ENCODE measurements at places on chromosomes 4 and X.
A peak's percentile ranks its signal among the peaks of the same experiment; 100 is the strongest.

GRCh38 chrX:6989858-6990257 is 157.7 kb upstream of the STS start:
- no peak for DNase-seq

DNA sequence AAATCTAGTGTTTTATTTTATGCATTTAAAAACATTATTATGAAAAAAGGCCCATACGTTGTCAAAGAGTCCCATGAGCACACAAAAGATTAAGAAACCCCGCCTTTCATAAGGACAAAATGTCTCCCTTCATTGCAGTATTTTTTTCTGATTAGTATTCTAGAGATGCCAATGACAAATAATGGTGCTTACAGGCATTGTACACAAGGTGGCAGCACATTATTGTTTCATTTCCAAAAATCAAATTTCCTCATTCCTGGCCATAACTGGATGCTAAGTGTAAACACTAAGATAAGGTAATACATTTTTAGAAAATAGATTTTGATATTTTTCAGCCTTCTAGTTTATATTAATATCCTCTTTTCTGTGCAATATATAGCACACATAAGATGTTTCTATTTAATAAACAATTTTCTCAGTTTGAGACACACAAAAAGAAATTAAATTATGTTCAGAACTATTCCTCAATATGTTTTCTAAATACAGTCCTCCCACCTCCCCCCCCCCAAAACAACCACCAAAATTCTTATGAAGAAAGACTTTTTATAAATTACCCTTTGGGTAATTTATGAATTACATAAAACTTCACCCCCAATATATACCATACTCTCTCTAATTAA is 47.7 kb downstream of the TIGD2 start:
- peak; percentile 45 for DNase-seq

DNA sequence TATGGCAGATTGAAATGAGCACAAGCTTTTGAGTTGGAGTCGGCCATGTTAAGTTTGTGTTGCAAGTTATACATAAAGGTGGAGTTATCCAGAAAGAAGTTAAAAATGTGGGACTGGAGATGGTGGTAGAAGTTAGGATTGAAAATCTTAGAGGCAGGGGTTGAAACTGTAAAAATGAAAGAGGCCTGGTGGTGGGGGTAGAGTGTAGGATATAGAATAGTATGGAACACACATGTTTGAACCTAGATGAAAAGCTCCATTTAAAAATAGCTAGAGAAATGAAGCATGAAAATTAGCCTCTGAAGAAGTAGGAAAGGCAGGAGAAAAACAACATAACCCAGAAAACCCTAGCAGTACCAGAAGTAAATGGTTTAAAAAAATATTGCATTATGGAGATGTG is 131.8 kb upstream of the ENPEP start:
- no peak for DNase-seq

- no peak for DNase-seq
These were observed 2.3 kb downstream of the GBA3 start for GRCh38 chr4:22695029-22695428.

GRCh38 chr4:51894059-51894645 is 51.2 kb downstream of the DCUN1D4 start:
- DNase-seq, result no peak

GRCh38 chrX:113019958-113020357 is 179.3 kb upstream of the AMOT start:
- DNase-seq, result no peak

DNA sequence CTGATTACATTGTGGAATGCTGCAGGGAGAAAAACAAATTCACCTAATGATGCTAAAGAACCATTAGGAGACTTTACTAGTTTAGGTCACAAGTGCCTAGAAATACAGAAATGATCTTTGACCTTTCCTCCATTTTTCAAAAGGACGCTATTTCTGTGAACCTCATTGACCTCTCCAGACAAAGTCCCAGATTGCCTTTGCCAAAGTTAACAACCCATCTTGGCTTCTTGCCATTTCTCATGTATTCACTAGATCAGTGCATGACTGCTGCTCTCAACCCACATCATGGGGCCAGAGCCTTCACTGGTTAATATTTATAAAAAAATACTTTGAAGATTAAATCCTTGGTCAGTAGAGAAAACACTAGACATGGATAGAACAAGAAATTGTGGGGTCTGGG is 19.9 kb upstream of the AR start:
- no peak for DNase-seq

DNA sequence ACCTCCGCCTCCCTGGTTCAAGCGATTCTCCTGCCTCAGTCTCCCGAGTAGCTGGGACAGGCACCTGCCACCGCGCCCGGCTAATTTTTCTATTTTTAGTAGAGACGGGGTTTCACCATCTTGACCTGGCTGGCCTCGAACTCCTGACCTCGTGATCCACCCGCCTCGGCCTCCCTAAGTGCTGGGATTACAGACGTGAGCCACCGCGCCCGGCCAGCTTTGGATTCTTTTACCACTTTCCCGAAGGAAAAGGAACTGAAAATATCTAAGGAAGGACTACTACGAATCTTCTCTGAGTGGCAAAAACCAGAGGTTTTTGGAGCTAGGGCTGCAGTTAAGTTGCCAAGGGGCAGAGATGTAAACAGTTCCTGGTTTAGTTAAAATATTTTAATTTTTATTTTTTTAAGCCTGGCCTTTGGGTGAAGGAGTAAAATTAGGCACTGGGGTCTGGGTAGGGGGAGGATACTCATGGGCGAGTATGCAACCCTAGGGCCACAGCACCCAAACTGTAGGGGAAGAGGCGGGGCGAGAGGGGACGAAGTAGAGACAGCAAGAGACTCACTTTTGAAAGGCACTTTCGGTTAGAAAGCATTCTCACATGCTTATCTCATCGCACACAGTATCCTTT is 525 bp upstream of the CISD2 start:
- DNase-seq, result no peak

GRCh38 chr4:138052806-138053632 is 189.1 kb downstream of the SLC7A11 start:
- DNase-seq, result no peak

GRCh38 chr4:146095860-146096259 is 79.7 kb upstream of the LSM6 start:
- no peak for DNase-seq

GRCh38 chrX:150258463-150259430 is 104.4 kb upstream of the MAMLD1 start:
- no peak for DNase-seq

DNA sequence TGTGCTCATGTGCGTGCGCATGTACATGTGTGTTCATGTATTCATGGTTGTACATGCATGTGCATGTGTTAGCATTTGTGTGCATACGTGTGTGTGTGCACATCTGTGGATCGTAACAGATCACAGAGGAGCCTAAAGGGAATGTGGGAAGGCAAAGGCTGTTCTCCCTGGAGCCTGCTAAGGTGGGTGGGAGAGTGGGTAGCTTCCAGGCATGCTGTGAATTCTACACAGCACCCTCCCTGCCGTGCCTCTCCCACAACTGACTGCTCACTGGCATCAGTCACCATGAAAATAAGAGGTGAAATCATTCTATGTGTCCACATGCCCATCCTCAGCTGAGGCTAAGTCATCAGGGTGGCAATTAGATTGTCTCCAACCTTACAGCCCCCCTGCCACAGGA is 600.9 kb downstream of the MID1IP1 start:
- no peak for DNase-seq

DNA sequence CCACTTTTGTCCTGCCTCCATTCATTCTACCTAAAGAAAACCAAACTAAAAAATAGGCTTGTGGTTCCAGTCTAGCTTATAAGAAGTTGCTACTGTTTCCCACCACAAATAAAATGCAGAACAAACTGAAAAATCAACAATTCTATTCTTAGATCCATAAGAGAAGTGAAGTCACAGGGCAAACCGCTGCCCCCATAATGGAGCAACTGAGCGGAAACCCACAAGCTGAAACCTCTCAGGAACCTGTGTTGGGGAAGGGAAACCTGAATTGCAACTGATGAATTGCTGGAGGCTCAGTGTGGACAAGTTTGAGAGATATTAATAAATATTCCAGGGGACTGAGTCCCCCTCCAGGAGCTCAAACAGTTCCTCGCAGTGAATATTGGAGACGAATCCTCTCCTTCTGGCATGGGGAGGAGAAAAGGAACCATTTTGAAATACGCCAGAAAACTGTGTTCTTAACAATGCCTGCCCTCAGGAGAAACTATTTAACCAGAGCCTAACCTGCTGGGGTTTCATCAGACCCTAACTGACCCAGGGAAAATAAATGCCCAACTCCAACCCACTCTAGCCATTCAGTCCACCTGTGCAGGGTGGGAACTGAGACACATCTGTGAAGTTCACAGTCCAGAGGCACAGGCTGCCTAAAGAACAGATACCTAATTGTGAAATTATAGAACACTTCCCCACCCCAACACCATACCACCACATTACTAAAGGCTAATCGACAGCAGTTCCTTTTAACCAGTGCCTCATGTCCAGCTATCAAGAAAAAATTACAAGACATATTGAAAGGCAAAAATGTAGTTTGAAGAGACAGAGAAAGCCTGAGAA is 22.8 kb upstream of the SH3RF1 start:
- DNase-seq, result no peak

GRCh38 chr4:159552979-159553768 is 450.3 kb downstream of the RAPGEF2 start:
- DNase-seq, result no peak

DNA sequence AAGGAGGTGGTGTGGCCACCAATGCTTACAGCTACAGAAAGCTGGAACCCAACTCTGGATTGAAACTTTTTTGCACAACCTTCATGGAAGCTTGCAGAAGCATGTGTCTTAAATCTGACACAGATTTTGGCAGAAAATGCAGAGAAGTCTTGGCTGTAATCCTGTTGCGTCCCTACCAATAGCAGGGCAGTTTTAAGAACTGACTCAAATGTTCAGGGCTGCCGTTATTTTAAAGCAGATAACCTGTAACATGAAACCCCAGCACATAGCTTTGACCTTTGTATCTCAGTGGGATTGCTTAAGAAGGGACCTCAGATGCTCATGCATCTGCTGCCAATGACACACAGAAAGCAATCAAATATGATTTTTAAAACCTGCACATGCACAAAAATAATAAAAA is at the start of gene VEGFD:
VEGFD (minus strand) TSS at position 110 of the 400 bp plus-strand sequence. CDS start 467 bp downstream, outside the sequence.
- no peak for DNase-seq

DNA sequence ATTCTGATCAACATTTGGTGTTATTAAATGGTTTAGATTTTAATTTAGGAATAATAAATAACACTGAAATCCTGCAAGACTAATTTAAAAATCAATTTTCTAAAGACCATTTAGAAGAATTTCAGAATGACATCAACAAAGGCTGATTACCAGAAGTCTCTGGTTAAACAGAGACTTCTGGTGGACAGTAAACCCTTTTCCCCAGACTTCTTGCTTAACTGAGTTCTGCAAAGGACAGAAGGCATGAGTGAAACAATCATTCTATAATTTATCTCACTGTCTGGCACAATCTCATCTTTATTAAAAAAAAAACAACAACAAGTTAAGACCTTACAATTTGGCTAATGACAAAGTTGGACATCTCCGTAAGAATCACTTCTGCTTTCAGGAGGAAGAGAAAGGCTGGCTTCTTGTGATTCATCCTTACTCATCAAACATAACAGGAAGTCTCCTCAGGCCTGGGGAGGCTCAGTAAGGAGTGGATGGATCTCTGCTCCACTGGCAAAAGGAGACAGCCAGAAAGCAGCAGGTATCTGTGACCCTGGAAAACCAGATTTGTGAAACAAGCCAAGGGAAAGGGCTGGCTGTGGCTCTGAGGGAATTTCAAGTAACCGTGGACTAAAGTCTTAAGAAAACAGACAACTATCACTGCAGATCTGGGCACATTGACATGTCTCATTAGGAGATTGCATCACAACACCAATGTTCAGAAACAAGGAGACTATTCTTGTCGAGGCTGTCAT is 908 bp upstream of the TLR6 start:
- peak; percentile 91 for DNase-seq

DNA sequence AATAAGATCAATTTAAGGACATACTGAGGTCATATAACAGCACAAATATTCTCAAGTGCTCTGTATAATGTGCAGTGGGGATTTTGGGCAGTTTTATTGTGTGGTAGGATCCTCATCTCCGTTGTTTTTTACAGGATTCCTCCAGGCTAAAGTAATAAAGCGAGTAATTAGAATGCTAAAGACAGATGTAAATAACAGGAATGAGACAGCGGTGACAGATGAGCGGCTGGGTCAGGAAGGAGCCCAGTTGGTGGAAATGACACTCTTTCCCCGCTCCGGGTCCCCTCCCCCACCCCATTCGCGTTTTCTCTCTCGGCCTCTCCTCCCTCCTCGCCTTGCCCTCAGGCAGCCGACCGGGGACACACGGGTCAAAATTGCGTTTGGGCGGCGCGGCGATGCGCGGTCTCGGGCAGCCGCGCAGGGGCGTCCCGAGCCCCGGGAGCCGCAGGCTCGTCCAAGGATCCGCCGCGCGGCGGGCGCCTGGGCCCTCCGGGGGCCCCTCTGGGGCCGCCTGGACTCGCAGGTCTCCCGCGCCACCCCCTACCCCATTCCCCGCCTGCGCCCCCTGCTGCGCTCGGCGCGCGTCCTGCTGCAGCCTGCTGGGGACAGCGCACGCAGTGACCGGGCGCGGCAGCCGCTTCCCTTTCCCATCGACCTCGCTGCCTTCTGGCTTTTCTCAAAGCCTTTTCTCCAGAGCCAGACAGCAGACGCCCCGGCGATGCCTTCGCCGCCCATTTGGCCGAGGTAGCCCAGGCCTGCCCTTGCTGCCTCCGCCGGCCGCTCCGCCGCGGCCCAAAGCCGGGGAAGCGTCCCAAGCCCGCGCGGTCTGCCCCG is 16.2 kb downstream of the POU4F2 start:
- DNase-seq, result no peak

- peak; percentile 39 for DNase-seq
These were observed 58.5 kb downstream of the ASMT start for GRCh38 chrX:1673337-1673736.

DNA sequence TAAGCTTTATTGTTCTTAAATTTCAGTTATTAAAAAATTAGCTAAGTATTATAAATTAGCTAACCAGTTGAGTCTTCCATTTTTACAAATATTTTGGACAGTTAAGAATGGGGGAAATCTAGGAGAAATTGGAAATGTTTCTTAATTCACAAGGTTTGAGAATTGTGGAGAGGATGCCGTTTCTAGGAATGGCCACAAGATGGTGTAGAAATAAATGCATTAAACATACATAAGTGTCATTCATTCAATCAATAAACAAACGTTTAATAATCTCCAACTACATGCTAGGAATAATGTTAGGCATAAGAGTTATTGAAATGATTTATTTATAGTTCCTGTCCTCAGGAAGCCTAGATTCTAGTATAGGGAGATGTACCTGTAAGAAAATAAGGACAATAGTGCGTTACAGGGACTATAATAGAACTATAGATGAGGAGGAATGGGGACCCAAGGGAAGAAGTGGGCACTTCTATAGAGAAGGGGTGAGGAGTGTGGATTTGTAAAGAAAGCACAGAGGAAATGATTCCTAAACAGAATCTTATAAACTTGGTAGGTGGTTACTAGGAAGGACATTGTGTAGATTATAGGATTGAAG is 195.7 kb upstream of the ANK2 start:
- DNase-seq, result no peak

DNA sequence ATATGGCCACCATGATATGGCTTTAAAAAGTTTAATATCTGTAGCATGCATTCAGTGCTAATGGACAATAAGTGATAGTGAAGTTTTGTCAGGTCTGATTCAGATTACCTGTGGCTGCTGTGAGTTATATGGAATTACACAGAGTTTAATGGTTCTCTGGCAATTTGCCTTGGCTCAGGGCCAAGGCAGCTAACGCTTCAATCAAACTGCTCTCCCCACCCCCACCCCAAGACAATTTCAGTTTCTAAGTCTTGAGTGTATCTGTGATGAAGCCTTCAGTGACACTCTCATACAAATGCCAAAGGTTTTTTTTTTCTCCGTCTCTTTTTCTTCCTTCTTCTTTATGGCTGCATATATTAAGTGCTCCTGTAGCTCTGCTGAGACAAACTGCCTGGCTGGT is 106.6 kb downstream of the SHROOM4 start:
- no peak for DNase-seq
